HCEC 1CT (cell line): ENCODE measurements at places on chromosomes 2 and 18.
A peak's percentile ranks its signal among the peaks of the same experiment; 100 is the strongest.

DNA sequence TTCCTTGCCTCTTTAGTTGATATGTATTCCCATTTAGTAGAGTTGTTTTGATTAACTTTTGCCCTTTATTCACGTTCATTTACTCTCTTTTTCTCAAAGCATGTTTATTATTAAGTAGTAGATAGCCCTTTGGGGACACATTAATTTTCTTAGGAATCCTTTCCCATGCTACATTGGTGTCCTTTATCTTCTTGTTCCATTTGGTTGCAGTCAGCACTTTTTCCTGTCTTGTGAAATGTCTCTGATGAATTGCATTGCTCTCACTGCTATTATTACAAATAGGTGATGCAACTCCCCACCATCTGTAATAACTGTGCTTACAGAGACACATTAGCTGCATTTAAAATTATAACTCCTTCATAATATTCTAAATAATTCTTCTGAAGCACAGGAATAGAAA is 428.5 kb upstream of the CNTNAP5 start:
- no peak for DNase-seq

GRCh38 chr18:55252053-55252675 is 292.9 kb upstream of the CCDC68 start:
- no peak for DNase-seq

DNA sequence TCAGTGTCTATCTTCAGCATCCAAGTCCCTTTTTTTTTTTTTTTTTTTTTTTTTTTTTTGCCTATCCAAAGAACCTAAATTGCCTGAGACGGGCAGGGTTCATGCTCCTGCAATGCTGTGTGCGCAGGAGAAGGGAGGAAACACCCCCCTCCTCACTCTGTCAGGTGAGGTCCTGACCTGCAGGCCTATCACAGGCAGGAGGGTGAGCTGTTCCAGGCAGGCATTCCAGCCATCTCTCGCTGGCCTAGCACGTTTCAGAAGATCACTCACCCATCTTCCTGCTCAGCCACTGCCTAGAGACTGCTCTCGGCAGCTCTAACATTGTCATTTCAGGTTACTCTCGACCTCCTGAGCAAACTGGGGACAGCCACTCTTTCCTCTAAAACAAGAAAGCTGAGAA is 48.4 kb upstream of the LAPTM4A start:
- DNase-seq, result no peak

DNA sequence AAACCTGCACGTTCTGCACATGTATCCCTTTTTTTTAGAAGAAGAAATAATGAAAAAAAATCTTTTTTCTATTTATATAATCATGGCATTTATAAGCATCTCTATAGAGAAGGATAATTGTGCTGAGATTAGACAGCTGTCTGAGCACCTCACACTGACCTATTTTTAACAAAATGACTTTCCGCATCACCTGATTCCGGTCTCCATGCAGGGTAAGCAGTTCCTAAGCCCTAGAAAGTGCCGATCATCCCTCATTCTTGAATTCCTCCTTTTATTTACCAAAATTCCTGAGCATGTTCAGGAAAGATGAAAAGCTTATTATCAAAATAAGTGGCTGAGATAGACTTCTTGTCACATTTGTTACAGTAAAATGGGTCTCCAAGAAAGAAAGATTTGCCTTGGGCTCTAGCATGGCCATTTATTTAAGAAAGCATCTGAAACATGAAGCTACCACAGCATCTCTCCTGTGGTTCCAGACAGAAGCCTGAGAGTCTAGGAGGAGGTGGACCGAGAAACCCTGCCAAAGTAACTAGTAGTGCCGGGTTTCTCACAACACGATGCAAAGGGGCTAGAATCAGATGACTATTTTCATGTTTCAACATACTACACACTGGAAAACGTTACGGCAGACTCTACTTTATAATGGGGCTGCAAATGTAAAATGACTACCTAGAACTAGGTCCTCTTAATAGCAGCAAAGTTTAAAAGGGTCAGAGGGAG is 670 bp downstream of the GKN1 start:
- no peak for DNase-seq

- DNase-seq, result peak; percentile 50
Measured at GRCh38 chr18:48540251-48541025, 1.6 kb downstream of the CTIF start.

DNA sequence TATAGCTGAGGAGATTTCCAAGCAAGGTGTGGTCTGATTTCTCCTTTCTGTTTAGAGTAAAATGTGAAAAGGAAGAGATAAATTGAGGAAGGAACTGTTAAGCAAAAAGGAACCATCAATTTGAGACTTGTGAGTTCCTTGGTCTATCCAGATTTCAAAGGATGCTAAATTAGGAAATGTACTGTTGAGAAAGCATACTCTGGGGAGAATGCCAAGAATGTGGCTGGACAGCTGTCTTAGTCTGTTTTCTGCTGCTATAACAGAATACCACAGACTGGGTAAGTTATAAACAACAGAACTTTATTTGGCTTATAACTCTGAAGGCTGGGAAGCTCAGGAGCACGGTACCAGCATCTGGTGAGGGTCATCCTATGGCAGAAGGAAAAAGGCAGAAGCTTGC is 1097.2 kb downstream of the TDRD15 start:
- no peak for DNase-seq

DNA sequence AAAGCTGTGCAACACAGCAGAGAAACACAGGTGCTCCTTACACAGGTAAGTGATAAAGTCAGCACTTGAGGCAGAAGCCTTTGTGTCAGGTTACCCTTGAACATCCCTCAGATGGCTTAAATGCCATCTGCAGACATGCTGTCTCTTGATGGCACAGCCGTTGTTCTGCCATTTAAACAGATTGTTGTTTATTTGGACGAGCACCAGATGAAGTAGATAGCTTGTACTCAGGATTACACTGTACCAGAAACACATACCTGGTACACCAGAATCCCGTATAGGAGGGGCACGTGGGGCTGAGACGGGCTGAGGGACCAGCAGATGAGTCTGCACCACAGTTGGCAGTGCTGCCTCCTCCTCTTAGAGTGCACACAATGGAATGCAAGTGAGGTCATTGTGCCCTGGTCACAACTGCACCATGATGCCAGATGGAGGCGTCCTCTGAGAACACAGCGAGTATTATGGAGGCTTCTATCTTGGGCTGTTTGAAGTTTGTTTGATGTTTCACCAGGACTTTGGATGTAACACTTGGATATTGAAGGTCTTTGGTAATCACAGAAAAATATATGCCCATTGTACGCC is 143.0 kb downstream of the TANC1 start:
- no peak for DNase-seq

DNA sequence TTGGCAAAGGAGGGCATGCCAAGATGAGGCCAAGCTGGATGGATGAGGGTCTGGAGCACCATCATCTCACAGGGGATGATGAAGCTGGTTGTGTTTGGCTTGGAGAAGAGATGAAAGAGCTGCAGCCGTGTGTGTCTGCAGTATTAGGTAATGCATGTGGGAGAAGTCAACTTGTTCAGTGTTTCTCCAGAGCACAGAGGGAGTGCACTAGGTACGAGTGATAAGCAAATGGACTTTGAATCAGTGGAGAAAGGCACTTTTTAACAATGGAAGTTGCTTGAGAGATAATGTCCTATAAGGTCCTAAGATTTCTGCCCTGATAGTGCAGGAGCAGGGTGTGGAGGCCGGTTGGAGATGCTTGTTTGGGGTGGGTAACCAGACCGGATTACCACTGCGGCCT is 36.0 kb downstream of the SLC14A2 start:
- no peak for DNase-seq

DNA sequence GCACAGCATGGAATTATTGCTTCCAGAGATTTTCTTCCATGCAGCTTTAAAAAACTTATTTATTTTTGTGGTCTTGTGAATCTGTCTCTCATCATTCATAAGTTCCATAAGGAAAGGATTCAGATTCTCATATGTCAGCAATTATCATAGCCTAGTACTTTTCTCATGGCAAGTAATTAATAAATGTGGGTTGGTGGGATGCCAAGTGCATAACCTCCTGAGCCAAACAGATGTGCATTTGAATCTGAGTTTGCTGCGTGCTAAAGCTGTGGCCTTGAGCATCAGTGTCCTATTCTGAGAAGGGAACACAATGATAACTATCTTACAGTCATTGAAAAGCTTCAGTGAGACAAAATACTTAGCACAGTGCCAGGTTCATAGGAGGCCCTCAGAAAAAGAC is 331.9 kb downstream of the PDE11A start:
- no peak for DNase-seq

- DNase-seq, result peak; percentile 30
Measured at GRCh38 chr2:132424526-132425121, 8.0 kb downstream of the GPR39 start.

DNA sequence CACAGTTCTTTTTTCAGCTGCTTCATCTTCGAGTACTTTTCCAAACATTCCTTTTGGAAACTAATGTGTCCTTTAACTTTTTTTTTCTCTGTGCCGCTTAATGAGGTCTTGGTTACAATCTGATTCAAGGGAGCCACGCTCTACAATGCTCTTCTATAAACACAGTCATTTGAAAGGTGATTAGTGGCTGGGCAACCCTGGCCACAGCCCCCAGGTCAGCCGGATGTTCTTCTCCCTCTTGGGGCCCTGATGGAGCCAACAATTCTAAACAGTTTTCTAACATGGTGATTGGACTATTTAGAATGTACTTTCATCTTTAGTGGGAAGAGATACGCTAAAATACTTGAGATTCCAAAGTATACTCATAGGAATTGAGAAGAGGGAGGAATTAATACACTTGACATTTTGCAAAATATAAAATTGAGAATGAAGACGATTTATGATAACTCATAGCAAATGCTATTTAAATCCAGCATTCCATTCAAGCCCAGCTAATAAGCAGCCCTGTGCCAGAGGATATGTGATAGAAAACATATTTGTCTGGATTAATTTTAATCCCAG is 83.7 kb upstream of the MBOAT2 start:
- peak; percentile 51 for DNase-seq

GRCh38 chr18:78981394-78981831 is 1.8 kb downstream of the SALL3 start:
- no peak for DNase-seq

GRCh38 chr2:201978986-201979385 is 54.7 kb upstream of the FZD7 start:
- no peak for DNase-seq

GRCh38 chr2:121579309-121579708 is 48.6 kb downstream of the RNU4ATAC start:
- DNase-seq, result no peak

DNA sequence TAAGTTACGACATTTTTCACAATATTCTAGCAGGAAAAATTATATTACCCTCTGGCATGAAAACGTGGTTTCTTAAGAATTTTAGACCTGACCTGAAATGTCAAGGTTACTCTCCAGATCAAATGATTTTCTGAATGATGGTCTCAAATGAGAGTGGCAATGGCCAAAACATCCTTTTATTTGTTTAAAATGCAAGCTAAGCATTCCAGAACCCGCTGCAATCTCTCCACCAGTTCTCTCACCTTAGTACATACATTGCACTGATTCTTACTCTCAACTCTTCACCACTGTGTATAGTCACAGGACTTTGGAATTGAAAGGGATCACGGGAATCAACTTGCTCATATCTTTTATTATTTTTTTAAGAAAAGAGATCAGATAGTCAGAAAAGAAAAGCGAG is 391.6 kb upstream of the LRATD1 start:
- no peak for DNase-seq

- no peak for DNase-seq
Measured at GRCh38 chr18:69328086-69328485, 72.6 kb upstream of the DOK6 start.

- DNase-seq, result peak; percentile 92
Measured at GRCh38 chr18:12307701-12308385, at the start of gene TUBB6. Gene TUBB6 (plus strand): TSS chr18:12308241. CDS start chr18:12308293, 52 bp downstream.

GRCh38 chr2:110946902-110947301 is 173.8 kb upstream of the BCL2L11 start:
- no peak for DNase-seq

DNA sequence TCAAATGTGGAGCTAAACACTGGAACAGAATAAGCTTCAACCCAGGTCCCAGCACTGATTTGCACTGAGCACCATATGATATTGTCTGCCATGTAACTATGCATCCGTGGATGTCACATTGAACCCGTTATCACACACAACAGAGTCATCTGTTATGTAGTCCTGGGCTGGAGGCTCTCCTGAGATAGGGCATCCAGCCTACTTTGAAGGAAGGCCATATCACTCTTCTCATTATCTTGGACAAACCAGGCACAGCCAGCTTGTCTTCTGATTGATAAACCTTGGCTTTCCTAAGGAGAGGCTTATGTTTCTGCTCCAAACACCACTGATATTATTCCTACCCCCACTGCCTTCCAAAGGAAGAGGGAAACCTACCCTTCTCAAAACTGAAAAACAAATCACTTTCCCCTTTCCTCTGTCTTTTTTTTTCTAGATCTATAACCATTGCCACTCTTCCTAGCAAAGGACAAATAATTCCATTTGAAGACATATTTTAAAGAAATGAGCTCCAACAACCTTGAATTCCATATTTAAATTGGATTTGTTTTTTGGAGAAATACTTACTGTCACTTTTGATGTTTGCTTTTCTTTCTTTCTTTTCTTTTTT is 16.4 kb downstream of the RSAD2 start:
- no peak for DNase-seq

DNA sequence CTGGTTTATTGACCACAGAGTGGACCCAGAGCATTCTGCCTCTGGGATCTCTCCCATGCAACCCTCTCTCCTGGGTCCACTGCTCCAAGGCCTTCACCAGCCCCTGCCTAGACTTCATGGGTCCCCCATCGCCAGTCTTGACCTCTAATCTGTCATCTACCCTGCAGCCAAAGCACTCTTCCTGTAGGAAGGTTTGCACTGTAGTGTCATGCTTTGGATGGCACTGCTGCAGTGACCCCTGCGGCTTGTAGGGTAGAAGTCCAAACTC is 41.7 kb downstream of the MYO7B start:
- no peak for DNase-seq

- no peak for DNase-seq
Measured at GRCh38 chr2:5818961-5819600, 126.9 kb downstream of the SOX11 start.

- DNase-seq, result peak; percentile 40
Measured at GRCh38 chr2:222813177-222813843, 47.5 kb upstream of the ACSL3 start.

- DNase-seq, result no peak
Measured at GRCh38 chr18:10487154-10487553, 32.7 kb downstream of the APCDD1 start.

DNA sequence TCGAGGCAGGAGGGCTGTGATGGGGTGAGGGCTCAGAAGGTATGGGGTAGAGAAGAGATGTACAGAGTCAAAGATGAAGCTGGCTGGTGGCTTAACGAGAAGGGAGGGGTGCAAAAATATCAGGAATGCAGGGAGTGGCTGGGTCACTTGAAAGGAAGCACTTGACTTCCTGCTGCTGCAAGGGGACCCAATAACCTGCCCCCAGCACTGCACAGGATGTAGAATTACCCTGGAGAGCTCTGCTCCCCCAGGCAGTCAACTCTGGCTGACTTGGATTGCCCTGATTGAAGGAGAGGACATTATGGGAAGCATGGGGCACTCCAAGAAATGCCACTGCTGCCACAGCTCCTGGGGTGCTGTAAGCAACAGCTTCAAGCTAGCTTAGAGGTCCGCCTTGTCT is 41.8 kb downstream of the CFAP221 start:
- no peak for DNase-seq

DNA sequence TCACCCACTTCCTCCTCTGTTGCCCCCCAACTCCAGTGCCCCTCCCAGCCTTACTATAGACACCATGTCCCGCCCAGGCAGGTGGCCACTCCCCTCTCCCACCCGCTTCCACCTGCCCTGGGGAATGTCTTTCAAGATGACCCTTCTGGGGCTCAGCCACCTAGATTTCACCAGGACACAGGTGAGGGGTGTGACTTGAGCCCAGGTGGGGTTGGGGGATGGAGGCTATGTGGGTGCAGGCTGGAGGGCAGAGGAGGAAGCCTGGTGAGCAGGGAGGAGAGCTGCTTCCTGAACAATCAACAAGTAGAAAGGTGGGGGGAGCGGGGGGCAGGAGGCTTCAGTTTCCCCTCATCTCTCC is 8.7 kb downstream of the ADRA2B start:
- no peak for DNase-seq
